ENCODE measurements at places on chromosomes 3 and 15.

- DNase-seq = no peak
These were observed 332.0 kb downstream of the FHIT start for GRCh38 chr3:60919296-60919695.

DNA sequence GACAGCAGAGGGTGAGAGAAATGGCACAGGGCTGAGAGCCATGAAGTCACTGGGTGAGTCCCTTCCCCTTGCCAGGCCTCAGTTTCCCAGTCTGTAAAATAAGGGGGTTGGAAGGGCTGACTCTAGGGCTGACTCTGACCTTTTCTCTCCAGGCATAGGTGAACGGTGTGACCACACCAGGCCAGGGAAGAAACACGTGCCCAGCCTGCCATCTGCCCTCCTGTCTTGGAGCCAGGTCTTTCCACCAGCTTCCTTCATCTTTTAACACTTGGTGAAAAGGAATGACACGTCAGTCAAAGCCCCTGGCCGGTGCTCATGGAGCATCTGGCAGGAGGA lies 74.4 kb downstream of the CPN2 start:
- DNase-seq = no peak

GRCh38 chr15:39230908-39231285 lies 350.0 kb upstream of the THBS1 start:
- no peak for DNase-seq

DNA sequence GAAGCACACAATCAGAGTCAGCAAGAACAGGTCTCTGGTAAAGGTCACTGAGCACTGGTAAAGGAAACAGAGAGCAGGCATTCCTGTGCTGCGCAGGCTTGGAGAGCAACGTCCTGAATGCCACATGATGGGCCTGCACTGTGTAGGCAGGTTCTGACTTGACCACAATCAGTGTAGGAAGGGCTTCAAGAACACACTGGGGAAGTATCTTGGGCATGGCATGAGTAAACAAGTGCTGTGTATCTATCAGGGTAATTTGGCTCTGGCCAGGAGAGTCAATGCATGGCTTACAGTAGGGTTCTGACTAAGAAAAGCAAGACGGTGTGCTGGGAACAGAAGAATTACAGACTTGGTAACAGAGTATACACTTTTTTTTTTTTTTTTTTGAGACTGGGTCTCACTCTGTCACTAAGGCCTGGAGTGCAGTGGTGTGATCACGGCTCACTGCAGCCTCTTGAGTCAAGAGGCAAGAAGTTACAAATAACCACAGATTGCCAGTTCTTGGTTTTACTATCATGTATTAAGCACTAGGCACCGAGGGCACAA lies 30.6 kb downstream of the TBC1D2B start:
- no peak for DNase-seq

- peak; percentile 97 for DNase-seq
These were observed 194.7 kb downstream of the LPP start for GRCh38 chr3:188348435-188349244.

DNA sequence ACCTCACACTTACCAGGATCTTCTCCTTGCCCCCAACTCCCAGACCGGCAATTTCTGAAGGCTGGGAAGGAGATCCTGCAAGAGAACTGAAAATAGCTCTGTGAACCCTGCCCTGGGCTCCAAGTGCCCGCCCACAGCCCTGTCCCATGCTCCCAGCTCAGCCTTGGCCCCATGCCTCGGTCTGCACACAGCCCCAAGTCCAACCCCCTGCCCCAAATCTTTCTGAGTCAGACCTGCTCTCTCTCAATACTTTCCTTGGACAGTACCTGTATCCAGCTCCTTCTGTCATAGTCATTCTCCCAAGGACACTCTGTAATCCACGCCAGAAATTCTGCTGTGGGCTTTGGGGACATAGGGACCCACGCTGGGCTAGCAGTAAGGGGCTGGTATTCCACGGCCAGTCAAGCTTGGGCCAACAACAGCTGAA lies 6.3 kb upstream of the SMAD3 start:
- DNase-seq = no peak

Data from fibroblast of pulmonary artery (primary cell).